ENCODE measurements at places on chromosomes 13 and 19.

- DNase-seq: no peak
These were observed 20.1 kb upstream of the MIER2 start for GRCh38 chr19:364496-365287.

- no peak for DNase-seq
These were observed 7.1 kb downstream of the MATK start for GRCh38 chr19:3778899-3779723.

GRCh38 chr19:51822946-51823345, 28.0 kb downstream of the FPR3 start:
- no peak for DNase-seq

GRCh38 chr13:52955472-52955874, 73.1 kb upstream of the OLFM4 start:
- DNase-seq: no peak

- DNase-seq: no peak
These were observed 2689.7 kb downstream of the PCDH9 start for GRCh38 chr13:64540468-64540867.

DNA sequence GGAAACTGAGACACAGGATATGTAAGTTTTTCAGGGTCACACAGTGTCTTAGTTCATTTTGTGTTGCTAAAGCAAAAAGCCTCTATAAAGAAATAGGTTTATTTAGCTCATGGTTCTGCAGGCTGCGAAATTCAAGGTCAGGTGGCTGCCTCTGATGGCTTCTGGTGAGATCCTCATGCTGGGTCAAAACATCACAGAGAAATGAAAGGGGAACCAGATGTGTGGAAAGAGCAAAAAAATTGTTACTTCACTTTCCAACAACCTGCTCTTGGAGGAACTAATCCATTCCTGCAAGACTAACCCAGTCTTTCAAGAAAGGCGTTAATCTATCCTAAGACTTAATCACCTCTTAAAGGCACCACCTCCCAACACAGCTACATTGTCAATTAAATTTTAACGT, 64.2 kb upstream of the UBL3 start:
- no peak for DNase-seq

- no peak for DNase-seq
These were observed 492.4 kb downstream of the EFNB2 start for GRCh38 chr13:106042996-106043581.

DNA sequence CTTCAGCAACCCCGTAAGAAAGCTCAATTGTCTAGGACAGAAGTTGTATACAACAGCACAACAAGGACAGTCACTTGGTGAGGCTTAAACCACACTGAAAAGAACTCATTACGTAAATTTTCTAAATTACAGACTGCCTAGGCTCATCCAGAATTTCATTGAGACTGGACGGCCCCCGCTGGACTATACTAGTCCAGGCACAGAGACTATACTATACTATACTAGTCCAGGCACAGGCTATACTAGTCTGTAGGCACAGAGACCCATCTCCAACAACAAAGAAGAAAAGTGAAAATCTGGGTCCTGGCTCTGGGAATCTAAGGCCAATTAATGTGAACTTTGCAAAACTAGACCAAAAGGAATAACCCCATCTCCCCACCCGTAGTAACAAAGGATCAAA, 700 bp downstream of the ZNF816 start:
- no peak for DNase-seq

GRCh38 chr13:112444416-112445399, 68.6 kb downstream of the SPACA7 start:
- no peak for DNase-seq

GRCh38 chr19:48509467-48510194, 2.0 kb downstream of the LMTK3 start:
- no peak for DNase-seq

GRCh38 chr13:43303033-43303729, 279.8 kb downstream of the DNAJC15 start:
- peak; percentile 45 for DNase-seq

- DNase-seq: no peak
These were observed 59.1 kb upstream of the PDX1 start for GRCh38 chr13:27860743-27861142.

GRCh38 chr13:74274916-74275315, 140.7 kb upstream of the KLF12 start:
- DNase-seq: no peak

All from DMS153 (cell line).